Neural crest cell (in vitro differentiated cells): ENCODE measurements at places on chromosomes 1 and 21.

- no peaks in the 10 kb centered on the region for H3K4me1 ChIP-seq
- H3K27ac ChIP-seq, result no peak overlapping the region
- H3K27me3 ChIP-seq, result peaks cover 82% of the 10 kb centered on the region
- no peak for DNase-seq
- H3K4me3 ChIP-seq, result no peak overlapping the region
These were observed 487.6 kb downstream of the DPYD start for GRCh38 chr1:97433094-97433823.

- H3K27me3 ChIP-seq, result no peaks in the 10 kb centered on the region
- H3K36me3 ChIP-seq, result peaks cover 20% of the 10 kb centered on the region
- no peak overlapping the region for H3K4me3 ChIP-seq
- no peak for DNase-seq
- no peak overlapping the region for H3K27ac ChIP-seq
These were observed 34.8 kb upstream of the IKBKE start for GRCh38 chr1:206435445-206435844.

- H3K27ac ChIP-seq, result no peak overlapping the region
- no peaks in the 10 kb centered on the region for H3K4me1 ChIP-seq
- DNase-seq, result no peak
- no peak overlapping the region for H3K4me3 ChIP-seq
- no peaks in the 10 kb centered on the region for H3K27me3 ChIP-seq
These were observed 62.8 kb upstream of the SCCPDH start for GRCh38 chr1:246661451-246661850.

DNA sequence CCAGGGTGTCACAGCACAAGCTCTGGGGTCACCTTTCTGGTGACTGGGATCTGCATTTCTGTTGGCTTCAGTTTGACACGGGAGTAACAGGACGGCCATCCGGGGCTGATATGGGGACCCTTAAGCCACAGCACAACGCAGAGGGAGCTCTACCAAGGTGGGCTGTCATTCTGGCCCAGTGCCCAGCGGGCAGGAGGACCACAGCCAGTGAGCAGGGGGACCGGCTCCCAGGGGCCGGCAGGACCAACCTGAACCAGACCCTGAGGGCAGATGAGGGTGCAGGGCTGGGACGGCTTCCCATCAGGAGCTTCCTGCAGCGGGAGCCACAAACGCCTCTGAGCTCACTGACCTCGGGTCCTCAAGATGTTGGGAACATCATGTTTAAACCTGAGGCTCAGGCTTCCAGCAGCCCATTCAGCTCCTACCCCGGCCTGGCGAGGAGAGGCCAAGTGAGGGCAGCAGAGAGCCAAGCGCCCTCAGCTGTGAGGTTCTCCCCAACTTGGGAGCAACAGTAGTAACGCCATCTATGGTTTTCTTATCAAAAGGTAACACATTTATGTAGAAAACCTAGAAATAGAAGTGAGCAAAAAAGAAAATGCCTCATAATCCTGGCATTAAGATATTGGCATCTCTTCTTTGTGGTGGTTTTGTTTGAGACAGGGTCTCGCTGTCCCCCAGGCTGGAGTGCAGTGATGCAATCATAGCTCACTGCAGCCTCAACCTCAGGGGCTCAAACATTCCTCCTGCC, 26.8 kb downstream of the TMEM201 start:
- H3K36me3 ChIP-seq, result no peaks in the 10 kb centered on the region
- H3K27me3 ChIP-seq, result peaks cover 4% of the 10 kb centered on the region
- no peak overlapping the region for H3K4me3 ChIP-seq
- no peak overlapping the region for H3K27ac ChIP-seq
